Chondrocyte (in vitro differentiated cells): ENCODE measurements at places on chromosomes 4 and X. TPM values are rescaled to one million over a fixed set of nuclear protein-coding genes. Genes with fewer than 3 reads are reported as not detected.

GLRB gene
- 11.4 to 22.6 TPM (median 12.6 TPM) in 3 replicates for total RNA-seq

DNA sequence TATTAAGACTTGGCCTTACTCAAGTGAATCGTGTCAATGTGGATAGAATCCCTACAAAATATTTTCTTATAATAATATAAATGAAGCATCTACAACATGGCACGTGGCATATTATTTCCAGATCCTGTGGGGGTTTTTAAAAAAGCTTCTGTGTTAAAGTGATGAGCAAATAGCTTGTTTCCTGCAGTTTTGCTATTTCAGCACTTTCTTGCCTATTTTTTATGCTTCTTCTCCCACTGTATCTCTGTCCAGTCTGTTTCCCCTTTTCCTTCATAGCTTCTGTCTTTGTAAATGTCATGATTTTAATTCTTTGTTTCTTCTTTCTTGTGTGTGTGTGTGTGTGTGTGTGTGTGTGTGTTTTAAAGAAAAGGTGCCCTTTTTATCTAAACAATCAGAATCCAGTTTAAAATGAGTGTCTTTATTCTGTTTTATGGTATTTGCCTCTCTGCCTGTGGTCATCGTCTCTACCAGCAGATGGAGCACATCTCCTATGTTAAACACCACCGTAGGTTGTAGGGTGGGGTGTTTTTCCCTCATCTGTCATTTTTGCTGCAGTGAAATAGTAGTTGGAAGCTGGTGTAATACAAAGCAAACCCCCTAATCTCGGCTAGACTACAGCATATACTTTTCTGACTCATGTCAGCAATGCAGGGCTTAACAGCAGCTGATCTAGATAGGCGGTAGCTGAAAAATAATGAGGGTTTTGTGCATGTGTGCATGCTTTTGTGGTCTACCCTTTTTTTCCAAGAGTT, 33.1 kb downstream of the FTHL17 start:
- DNase-seq, result no peak

DNA sequence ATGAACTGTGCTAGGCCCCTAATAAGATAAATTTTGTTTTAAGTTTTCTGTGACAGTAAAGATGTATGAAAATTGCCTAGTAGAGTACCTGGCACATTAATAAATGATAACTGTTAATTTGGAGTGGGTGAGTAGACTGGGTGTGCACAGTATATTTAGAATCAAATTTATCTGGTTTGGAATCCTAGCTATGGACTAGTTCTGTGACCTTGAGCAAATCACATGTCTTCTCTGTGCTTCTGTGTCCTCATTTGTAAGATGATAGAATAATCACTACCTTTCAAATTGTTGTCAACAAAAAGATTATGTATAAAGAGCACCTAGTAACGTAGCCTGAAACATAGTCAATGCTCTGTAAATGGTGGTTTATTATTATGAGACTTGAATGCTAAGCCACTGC, 170.2 kb downstream of the AR start:
- DNase-seq, result no peak

- DNase-seq, result no peak
Measured at GRCh38 chr4:40621592-40622512, 7.8 kb downstream of the RBM47 start.

DNA sequence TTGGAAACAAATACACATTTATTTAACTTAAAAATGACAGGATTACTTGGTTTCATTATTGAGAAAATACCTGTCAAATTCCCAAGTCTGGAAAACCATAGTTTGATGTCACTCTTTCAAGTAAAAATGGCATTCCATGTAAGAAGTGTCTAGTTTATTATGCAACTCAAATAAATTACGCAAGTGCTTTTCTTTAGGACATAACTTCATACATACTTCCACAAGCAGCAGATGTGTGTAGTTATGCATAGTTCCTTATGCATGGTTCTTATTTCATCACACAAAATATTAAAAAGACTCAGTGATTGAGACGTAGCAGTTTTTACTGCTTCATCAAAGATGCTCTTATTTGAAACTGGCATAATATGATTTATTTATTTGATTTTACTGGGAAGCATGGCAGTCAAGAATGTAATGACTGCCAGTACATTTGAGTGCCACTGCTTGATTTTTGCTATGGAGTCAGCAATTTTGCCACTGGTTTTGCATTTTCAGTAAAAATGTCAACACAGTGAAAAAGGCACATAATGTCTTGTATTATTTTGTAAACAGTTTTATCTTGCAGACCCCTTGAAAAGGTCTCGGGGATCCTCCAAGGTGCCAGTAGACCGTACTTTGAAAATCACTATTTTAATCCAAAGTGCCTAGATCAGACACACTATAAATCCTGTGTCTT, 62.1 kb downstream of the CLCN3 start:
- DNase-seq, result no peak

GRCh38 chr4:33841120-33841519, 2403.2 kb downstream of the ARAP2 start:
- no peak for DNase-seq

DNA sequence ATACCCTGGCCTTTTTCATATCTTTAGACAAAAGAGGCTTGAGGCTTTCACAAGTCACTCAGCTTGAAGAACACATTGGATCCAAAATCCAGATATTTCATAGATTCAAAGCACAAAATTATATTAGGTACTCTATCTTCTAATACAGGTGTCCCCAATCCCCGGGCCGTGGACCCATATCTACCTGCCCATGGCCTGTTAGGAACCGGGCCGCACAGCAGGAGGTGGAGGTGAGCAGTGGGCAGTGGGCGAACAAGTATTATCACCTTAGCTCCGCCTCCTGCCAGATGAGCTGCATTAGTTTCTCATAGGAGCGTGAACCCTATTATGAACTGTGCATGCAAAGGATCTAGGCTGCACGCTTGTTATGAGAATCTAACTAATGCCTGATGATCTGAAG, 18.7 kb downstream of the YIPF7 start:
- DNase-seq, result peak; percentile 70

DNA sequence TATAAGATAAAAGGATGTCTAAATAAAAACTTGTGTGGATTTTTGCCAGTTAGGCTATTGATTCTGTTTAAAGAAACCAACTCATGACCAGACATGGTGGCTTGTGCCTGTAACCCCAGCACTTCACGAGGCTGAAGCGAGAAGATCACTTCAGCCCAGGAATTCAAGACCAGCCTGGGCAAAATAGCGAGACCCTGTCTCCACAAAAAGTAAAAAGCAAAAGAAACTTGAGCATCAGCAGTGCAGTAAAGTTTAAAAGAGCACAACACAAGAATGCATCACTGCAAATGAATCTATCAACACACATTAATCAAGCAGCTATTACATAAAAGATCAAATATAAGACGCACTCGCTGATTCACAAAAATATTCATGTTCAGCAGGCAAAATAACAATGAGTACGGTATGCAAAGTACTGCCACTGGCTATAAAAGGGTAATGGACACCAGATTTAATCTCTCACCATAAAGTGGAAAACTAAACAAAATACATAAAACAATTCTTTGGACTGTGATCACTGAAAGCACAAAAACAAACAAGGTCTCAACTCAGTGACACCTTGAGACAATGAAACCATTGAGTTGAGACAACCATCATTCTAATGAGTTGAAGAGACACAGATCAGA, 41.3 kb downstream of the LRBA start:
- DNase-seq, result no peak

DNA sequence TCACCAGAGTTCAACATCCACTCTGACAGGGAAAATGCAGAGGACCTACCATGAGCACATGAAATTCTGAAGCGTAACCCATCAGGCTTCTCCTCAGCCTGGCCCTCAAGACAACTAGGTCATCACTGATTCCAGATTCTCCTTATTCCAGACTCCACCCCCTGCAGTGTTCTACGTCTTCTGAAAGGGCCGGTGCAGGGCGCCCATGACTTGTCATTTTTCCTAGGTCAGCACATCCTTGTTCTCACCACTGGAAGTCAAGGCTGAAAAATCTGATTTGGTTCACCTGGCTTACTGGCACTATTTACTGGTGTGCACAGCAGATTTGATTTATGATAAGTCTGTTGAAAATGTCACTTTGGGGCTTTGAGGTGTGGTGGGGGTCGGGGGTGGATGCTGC, 140.9 kb upstream of the KLF3 start:
- no peak for DNase-seq

DNA sequence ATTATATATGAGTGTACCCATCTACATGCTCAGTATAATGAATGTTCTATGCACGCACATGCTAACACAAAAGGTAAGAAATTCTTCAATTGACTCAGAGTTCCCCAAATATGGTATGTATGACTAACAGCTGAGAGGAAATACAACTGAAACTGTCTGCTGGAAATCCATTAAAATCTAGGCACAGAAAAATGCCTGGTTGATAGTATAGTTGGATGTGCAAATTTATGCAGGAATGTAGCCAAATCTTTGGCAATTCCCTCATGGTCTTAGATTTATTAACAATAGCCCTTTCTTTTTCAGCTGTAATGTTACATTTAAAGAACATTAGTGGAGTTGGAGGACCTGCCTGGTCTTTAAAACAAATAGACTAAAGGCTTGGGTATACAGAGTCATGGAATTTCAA, 5.5 kb downstream of the CAMK2D start:
- no peak for DNase-seq

GRCh38 chrX:3567686-3568085, 145.8 kb downstream of the PRKX start:
- DNase-seq, result no peak
